ENCODE measurements at places on chromosomes 7 and 10.

GRCh38 chr10:7972367-7972766 lies 82.1 kb upstream of the GATA3 start:
- no peak for DNase-seq

DNA sequence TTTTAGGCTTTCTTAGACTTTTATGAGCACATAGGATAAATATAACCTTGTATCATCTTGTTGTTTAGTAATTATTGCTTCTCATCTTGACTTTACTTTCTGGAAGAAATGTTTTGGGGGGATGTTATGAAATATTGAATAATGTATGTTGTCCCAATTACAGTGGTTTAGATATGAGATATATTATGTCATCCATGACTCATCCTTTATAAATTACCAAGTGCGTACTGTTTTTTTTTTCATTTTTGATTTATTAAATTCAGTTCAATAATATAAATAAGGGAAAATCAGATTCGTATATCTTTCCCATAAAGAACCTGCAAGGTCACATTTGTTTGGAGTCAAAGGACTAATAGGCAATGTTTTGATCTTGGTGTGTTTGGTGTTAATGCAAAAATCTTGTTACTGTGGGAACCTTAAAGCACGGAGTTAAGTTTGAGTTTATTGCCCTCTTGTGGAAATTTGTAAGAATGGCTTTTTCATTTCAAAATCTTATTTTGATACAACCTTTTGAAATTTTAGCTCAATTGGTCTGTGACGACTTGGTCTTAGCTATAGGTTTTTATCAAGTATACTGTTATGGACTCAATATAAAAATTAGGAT lies 108.6 kb downstream of the SRI start:
- peak; percentile 11 for DNase-seq

- no peak for DNase-seq
Measured at GRCh38 chr10:70918851-70919530, 30.6 kb upstream of the PCBD1 start.

- DNase-seq: no peak
Measured at GRCh38 chr7:41489885-41490284, 213.0 kb downstream of the INHBA start.

GRCh38 chr7:33888166-33888565 lies 17.2 kb upstream of the BMPER start:
- DNase-seq: no peak

DNA sequence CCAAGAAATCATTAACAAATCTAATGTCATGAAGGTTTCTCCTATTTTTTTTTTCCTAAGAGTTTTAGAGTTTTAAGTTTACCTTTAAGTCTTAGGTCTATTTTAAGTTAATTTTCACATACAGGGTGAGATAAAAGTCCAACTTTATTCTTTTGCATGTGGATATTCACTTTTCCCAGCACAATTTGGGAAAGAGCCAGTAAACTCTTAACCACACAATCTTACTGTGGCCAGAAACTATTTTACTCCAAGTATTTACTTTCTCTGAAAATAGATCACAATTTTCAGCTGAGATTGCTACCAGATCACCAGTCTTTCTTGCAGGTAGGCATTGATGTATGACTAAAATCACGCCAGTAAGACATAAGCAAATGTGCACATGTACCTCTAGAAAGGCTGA lies 728.5 kb downstream of the TNS3 start:
- no peak for DNase-seq

- DNase-seq: no peak
Measured at GRCh38 chr10:15027741-15028140, 16.0 kb upstream of the OLAH start.

DNA sequence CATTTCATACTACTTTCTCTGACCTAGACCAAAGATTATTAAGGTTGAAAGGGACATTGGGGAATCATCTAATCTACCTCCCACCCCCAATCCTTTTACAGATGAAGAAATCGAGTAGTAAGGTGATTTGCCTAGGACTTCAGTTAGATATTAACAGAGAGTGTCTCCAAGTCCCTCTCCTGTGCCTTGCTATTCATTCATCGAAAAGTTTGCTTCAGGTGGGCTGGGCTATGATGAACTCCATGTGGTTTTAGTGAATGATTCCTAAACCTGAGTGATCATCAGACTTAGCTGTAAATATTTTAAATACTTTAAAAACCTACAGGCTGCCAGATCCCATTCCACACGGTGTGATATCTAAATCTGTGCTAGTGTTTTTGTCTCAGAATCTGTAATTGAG lies 259.4 kb upstream of the SORCS1 start:
- DNase-seq: no peak

GRCh38 chr7:156639426-156640256 lies 933 bp upstream of the RNF32 start:
- no peak for DNase-seq

DNA sequence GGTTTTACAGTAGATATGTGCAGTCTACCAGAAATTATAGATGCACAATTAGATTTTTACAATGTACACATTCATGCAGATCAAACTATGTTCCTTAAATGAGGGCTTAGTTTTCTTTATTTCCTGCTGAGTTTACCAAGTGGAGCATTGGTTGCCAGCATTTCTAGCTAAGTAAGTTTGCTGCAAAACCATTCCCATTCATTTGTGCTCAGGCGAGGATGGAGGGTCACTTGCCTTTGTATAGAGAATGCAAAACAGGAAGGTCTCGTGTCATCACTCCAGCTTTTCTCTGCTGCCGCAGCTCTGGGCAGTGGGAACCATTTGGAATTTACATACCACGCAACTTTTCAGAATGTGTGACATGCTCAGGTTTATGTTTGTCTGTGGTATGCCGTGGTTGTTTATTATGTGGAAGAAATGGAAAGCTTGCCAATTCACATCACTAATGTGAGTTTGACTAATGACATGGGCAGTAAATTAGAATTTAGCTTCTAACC lies 198.6 kb downstream of the TRIL start:
- DNase-seq: no peak

GRCh38 chr7:2048531-2048930 lies 184.2 kb downstream of the MAD1L1 start:
- DNase-seq: no peak

DNA sequence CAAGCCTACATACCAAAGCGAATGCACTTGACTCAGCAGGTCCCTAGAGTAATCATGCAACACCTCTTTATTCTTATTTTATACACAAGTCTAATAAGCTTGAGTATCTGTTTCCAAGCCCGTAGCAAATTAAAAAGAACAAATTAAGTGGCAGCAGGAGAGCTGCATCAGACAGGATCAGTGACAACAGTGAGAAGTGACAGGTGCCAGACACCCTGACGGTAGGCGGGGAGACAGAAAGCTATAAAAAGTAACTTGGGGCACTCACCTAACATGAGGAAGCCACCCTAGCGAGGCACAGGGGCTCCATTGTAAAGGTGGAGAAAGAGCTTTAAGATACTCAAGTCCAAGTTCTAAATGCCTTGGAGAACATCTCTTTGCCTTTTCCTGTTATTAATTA lies 174.2 kb downstream of the PLXNA4 start:
- DNase-seq: no peak

GRCh38 chr10:119222966-119223386 lies 15.6 kb downstream of the GRK5 start:
- no peak for DNase-seq

GRCh38 chr7:75915416-75916156 lies 631 bp downstream of the POR start:
- no peak for DNase-seq

DNA sequence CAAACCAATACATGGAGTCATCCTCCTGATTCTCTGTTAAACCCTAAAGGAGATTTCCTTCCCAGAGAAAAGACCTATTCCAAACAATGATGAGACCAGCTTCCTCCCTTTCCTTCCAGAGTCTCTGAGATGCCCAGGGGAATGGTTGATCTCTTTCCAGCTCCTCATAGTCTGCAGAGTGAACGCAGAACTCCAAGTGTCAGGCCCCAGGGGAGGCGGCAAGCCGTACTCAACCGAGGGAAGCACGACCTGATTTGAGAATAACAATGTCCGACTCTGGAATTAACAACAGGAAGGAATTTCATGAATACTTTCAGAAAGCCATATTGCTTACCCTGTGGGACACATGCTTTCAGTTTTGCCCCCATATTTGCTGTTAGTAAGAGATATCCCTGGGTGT lies 241.7 kb upstream of the GLI3 start:
- DNase-seq: no peak

DNA sequence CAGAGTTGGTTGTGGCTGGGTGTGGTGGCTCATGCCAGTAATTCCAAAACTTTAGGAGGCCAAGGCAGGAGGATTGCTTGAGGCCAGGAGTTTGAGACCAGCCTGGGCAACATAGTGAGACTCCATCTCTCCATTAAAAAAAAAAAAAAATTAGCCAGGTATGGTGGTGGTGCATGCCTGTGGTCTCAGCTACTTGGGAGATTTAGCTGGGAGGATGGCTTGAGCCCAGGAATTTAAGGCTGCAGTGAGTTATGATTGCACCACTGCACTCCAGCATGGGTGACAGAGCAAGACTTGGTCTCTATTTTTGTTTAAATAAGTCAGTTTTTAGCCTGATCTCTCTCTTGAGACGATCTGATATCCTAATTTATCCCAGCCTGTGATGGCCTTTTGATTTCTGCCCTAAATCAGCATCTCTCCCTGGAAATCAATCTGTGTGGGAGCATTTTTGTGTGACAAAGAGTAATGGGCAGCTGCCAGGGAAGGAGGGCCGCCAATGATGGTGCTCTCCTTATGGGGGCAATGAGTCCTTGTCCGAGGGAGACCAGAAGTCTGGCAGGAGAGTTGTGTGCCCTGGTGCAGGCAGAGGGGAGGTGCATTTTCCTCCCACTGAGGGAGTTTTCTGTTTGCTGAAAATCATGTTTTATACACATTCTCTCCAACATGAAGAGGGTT lies 111.0 kb downstream of the NRP1 start:
- DNase-seq: no peak

DNA sequence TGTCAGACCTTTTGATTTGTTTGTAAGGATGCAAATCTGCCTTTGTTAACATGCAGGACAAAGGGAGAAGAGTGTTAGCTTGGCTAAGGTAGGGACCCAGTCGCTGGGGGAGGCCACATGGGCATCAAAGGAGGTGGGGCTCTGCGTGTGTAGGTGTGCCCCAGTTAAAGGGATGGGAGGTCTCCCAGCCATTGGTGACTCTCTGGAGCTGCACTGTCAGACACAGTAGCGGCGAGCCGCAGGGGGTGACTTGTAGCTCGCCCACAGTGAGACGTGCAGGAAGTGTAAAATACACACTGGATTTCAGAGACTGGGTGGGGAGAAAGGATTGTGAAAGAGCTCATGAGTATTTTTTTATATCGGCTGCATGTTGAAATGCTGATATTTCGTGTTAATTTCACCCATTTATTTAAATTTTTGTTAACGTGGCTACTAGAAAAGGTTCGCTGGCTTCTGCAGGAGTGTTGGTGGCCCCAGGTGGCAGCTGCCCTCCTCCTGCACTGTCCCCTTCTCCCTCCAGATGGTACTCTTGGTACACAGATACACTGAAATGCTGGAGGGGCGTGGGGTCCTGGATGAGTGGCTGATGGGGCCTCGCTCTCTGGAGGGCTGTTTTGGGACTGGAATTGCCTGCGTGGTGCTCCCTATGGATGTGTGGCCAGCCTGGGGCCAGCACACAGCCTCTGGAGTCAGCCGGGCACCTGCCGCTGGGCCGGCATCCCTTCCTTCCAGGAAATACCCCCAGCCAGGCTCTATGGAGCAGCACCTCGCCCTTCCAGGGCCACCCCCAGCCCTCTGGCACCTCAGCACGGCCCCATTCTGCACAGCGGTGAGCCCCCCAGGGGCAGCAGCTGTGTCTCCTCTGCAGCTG lies 59.2 kb downstream of the LHPP start:
- no peak for DNase-seq

All from AG09309 (cell line).